Bone marrow (tissue), 2 donors: ENCODE measurements at places on chromosomes 4 and X.

DNA sequence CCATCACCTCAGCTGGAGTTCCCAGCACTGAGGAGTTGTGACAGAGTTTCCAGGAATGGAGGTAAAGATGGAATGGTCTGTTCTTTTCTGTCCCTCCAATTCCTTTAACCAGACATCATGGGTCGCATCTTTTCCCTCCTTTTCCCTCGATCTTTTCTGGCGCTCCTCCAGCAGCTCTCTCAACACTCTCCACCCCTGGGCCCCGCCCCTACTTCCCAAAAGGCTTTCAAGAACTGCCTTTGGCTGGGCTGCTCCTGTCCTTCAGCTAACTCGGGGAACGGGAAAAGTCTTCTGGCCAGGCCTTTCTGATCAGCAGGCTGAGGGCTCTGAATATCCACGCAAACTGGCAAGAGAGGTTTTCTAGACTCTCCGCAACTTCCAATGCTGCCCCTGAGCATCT lies 34.0 kb downstream of the UTP14A start:
- DNase-seq, result no peak

DNA sequence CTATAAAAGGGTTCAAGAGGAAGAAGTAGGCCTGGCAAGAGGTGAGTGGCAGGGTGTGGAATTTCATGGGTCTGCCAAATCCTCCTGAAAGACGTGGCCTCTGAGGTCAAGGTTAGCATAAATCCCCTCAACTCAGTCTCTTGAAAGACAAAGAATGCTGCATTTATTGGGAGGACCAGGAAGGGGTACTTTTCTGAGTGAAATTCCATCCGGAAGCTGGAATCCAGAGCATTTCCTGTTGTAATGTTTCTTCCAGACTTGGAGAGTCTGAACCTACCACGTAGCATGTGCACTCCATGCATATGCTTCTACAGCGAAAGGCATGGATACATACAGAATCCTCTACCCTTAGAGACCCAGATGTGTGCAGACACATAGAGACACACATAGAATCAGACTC lies 13.4 kb upstream of the FGD1 start:
- DNase-seq, result no peak

DNA sequence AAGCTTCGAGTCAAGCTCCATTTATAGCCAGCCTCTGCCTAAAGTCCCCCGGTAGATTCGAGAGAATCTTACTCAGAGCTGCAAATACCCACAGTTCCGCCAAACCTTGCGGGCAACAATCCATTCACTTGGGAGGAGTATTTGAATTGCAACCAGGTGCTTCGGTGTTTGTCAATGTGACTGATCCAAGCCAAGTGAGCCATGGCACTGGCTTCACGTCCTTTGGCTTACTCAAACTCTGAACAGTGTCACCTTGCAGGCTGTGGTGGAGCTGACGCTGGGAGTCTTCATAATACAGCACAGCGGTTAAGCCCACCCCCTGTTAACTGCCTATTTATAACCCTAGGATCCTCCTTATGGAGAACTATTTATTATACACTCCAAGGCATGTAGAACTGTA lies 11.2 kb downstream of the CD40LG start:
- DNase-seq, result no peak

DNA sequence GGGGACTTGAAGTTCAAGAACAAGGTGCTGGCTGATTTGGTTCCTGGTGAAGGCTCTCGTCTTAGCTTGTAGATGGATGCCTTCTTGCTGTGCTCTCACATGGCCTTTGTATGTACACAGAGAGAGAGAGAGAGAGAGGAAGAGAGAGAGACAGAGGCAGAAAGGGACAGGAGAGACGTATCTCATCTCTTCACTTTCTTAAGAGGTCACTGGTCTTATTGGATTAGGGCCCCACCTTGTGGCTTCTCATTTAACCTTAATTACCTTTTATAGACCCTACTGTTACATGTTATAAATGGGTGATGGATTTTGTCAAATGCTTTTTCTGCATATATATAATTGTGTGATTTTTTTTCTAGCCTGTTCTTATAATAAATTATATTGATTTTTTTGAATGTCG lies 1444.2 kb downstream of the ADGRL3 start:
- DNase-seq, result no peak

- no peak for DNase-seq
Observed at GRCh38 chr4:47289805-47290204, 173.7 kb downstream of the COMMD8 start.

DNA sequence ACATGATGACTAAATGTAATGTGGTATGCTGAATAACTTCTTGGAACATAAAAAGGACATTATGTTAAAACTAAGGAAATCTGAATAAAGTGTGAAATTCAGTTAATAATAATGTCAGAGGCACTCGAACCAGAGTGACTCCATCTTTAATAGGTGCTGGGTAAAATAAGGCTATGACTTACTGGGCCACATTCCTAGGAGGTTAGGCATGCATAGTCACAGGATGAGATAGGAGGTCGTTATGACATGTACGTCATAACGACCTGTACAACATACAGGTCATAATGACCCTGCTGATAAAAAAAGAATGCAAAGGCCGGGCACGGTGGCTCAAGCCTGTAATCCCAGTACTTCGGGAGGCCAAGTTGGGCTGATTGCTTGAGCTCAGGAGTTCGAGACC lies 28.9 kb upstream of the OPHN1 start:
- DNase-seq, result no peak

- DNase-seq, result no peak
Observed at GRCh38 chr4:1577822-1578217, 106.3 kb downstream of the FAM53A start.

DNA sequence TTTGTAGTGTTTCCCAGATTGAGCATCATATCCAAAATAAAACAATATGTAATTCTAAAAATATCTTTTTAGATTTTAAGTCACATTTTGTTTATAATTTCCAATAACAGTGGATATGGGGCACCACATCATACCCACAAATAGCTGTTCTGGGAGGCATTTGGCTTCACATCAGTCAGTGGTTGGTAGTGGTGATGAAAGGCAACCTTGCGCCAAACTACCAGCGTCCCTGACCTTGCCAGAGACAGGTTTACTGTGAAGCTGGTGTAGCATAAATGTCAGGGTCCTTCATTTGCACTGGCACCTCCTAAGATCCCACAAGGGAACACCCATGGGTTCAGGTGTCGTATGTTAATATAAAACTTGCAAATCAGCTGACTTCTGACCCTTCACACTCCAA lies 222.2 kb downstream of the DCTD start:
- no peak for DNase-seq

DNA sequence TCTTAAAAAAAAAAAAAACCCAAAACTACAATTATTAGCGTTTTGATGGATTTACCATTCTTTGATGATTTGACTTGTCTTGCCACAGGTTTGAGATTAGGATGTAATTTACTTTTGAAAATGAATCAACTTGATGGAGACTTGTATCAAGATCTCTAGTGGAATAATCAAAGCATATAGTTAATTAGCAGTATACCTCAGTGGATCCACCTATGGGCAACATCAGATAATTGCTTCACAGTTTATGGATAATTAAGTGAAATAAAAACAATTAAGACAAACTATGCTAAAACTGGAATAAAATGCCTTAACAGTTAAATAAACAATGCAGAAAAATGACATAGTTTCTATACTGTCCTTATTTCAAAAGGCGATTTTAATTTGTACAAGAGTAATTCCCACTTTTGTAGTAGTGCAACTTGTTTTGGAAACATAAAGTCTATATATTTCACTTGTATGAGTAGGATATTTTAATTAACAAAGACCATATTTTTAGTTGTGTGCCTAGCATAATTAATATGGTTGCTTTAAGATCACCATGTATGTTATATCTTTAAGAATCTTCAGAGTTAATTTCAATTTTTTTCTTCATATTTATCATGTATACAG lies 4.2 kb downstream of the CPEB2 start:
- DNase-seq, result peak; percentile 16

- DNase-seq, result no peak
Observed at GRCh38 chr4:158821228-158821971, 52.6 kb downstream of the FNIP2 start.

- DNase-seq, result no peak
Observed at GRCh38 chr4:104719539-104720230, 225.0 kb upstream of the CXXC4 start.

GRCh38 chrX:69493766-69494165 lies 10.4 kb upstream of the NALF2 start:
- no peak for DNase-seq

GRCh38 chrX:47198026-47198686 lies 4.5 kb downstream of the UBA1 start:
- DNase-seq, result no peak

GRCh38 chr4:128853741-128854140 lies 44.2 kb downstream of the JADE1 start:
- no peak for DNase-seq

GRCh38 chr4:182973511-182973911 lies 56.3 kb upstream of the DCTD start:
- no peak for DNase-seq

DNA sequence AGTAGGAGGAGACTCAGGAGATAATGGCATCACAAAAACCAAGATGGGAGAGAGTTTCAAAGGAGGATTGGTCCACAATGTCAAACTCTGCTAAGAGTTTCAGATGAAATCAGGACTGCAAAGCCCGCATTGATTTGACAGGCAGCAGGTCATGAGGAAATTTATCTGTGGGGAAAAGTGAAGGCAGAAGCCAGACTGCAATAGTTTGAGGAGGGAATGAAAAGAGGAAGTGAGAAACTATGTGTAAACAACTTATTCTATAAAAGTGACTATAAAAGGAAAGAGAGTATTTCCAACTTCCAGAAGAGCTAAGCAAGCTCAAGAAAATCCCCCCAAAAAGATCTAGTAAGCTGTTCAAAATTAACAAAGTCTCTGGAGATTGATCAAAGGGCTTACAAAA lies 66.3 kb upstream of the DGKK start:
- no peak for DNase-seq

DNA sequence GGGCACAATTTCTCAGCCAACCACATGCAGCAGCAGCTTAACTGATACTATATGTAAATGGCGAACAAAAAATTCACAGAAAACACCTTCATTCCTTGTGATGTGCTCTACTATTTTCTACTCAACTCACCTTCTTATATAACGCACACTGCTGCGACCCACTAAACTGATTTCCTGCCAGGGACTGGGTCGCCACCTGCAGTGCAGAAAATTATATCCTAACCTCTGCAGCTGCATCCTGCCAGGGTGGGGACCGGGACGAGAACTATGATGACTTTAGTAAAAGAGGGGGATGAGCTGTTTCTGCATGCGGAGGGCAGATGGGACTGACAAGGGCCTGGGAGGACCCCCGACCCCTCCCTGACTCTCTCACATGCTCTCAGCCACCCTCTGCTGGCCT lies 27.4 kb downstream of the ABLIM2 start:
- no peak for DNase-seq

GRCh38 chr4:184232202-184232601 lies 14.5 kb upstream of the ENPP6 start:
- DNase-seq, result no peak

- no peak for DNase-seq
Observed at GRCh38 chr4:119748853-119749252, 120.2 kb upstream of the PDE5A start.

DNA sequence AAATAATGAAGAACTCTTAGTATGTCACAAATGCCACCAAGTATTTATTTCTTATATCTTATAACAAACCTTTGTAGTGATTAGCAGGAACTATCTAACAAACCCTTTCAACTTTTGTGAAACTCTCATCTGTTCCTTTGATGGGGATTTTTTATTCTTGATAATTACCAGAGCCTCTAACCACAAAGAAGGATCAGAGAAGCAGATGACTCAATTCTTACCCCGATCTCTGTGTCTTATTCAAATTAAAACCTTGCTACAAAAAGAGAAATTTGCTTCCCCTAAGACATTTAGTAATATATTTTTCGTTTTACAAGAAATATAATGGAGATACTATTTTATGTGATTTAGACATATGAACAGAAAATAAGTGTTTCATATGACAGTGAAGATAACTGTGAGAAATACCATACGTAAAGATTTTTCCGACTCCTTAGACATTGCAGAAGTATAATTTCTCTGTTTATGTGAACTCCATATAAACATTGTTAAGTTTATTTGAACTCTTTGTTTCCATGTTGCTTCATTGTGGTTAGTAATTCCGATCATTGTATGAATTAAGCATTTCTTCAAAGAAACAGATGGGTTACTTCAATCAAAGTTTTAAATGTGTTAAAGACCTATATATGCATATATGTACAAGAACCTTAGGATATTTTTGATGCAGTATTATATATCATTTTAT lies 205.4 kb downstream of the CFAP299 start:
- no peak for DNase-seq

- DNase-seq, result no peak
Observed at GRCh38 chr4:176188654-176189053, 6.7 kb downstream of the SPATA4 start.

DNA sequence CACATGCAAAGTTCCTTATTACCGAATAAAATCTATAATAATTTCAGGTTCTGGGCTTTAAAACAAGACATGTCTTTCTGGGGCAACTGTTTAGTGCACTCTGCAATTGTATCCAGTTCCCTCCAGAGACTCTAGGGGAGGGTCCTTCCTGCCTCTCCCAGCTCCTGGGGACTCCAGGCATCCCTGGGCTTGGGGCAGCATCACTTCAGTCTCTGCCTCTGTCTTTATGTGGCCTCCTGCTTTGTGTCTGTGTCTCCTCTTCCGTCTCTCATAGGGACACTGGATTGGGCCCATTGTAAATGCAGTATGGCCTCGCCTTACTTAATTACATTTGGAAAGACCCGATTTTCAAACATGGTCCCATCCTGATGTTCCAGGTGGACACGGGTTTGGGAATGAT lies 10.9 kb upstream of the ASMTL start:
- no peak for DNase-seq

DNA sequence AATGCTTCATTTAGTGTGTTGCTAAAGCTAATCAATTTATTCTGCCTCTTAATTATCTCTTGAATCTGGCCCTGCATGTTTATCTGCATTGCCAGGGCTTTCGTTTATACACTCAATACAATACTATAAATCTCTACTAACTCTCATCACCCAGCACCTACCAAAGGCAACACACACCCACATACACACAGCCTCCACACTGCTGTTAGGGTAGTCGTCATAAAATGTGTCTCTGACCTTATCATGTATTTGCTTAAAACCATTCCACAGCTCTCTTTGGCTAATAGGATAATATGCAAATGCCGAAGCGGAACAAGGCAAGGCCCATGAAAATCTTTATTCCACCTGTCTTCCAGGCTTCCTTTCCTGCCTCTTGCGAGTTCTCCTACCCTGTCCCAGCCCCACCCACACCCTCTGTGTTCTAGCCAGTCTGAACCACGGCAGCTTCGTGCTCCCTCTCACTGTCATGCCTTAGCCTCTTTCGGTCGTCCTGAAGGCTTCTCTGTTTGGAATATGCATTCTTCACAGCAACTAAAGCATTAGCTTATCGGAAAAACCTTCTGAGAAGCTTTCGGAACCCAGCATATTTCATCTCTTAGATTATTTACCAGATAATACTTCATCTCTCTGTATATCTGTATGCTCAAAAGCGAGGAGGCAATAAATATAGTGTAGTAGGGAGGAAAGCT lies 333.5 kb downstream of the TENM3 start:
- no peak for DNase-seq

- DNase-seq, result no peak
Observed at GRCh38 chr4:61805979-61806378, 605.9 kb downstream of the ADGRL3 start.
